ENCODE measurements at places on chromosomes 2 and 18. TPM values are rescaled to one million over a fixed set of nuclear protein-coding genes. Genes with fewer than 3 reads are reported as not detected.

DNA sequence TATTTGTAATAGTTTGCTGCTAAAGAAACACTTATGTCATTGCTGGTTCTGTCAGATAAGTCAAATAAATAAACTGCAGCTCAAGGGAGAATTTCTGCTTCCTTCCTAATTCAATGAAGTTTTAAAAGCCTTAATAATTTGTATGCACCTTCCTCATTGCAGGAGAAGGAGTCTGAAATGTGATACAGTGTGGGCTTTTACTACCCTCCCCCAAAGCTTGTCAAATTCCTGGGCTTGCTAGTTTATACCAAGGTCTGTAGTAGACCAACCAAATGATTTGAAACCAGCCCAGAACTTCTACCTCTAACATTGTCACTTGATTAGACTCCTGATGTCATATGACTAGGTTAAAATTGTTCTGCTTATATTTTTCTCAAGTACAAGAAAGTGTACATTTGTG, 131.8 kb downstream of the DTNA start:
- DNase-seq: no peak

REG3G gene
- not detected for total RNA-seq

KLF7 gene
- 10.7 TPM for total RNA-seq

DNA sequence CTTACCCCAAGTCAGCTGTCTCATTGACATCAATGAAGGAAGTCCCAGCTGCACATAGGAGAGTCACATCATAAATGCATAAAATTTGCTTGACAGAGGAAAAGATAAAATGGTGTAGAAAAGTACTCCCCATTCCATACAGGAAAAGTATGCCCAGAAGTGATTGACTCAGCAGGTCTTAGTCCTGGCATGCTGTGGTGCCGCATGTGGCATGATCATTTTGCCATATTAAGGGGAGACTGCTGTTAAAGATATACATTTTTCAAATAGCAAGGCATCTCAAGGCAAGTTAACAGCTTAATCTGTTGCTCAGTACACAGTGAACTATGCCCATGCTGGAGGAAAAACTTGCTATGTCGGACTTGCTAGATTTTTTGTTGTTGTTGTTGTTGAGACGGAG, 8.1 kb downstream of the COPS7B start:
- DNase-seq: no peak

Measured in Daoy (cell line).